ENCODE measurements at places on chromosomes 16 and 17.

DNA sequence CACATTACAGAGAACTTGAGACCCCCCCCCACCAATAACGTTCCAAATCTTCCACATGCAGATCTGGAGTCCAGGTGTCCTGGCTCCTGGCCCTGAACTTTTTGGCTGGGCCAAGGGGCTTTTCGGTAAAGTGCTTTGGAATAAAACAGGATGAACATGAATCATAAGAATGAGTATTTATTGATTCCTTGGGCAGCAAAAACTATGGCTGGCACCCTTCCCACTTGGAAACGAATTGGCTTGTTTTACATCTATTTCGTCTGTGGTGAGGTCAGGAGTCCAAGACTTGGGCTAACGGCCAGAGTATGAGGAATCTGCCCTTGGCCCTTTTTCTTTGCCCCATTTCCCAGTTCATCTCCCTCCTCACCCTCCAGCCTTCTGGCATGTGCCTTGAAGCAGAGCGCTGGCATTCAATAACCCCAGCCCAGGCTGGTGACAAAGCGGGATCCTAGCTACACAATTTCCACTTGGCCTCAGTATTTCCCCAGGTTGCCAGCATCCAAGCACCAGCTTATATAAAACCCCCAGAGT, 4.1 kb upstream of the UBTF start:
- DNase-seq = no peak

DNA sequence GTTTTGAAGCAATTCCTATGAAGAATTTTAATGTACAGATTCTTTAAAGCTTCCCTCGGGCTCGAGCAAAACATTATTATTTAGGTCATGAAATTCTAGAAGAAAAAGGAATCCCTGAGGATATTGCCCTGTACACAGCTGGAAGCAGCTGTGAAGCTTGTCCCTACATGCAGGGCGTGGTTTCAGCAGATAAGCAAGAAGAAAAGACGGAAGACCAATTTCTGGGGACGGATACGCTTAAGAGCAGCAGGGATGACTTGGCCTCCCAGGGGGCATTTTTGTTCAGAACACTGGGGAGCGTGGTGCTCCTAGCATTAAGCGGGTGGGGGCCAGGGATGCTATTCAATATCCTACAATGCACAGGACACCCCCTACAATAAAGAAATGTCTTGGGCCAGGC, 34.3 kb downstream of the LITAF start:
- no peak for DNase-seq

DNA sequence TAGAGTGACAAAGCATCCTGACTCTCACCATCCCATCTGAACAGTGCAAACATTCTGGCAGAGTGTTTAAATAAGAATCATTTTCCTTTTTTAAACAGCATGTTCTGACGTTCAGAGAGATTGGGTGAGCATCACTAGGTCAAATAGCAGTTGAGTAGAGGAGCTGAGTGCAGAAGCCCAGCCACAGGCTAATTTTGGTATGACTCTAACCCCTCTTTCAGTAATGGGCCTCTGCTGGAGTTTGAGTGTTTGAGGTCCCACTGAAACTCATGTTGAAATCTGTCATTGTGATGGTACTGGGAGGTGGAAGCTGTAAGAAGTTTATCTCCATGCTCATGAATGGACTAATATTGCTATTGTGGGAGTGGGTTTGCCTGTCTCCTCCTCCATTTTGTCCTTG, 194.4 kb downstream of the SALL1 start:
- no peak for DNase-seq

DNA sequence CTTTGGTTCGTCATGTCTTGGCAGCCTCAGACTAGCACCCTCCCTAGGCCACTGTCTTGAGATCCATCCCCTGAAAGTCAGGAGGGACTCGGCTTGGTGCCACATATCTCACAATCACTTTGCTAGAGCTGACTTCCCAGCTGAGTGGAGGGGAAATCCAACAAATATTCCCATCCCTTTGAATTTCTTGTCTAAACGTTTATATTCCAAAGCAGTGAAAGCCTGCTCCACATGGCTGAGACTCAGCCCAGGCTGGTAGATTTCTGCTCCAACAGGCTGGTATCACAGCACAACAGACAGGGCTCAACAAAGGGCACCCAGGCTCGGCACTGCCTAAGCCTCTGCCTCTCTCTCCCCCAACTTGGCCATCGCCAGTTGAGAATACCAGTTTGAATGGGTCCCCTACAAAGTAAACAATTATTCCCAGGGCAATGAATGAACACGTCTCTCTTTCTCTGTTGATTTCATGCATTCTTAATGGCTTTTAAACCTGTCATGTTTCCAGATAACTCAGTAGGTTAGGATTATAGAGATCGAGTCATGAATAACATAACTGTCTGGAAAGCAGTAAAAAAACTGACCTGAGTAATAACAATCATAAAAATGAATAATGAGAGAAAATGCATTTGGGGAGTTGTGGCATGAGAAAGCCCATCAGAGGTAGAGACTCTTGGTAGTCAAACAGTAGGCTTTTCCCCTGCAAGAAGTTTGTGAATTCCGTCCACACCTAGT, 1.0 kb downstream of the KRT13 start:
- peak; percentile 33 for DNase-seq

GRCh38 chr16:79792664-79793351, 192.3 kb upstream of the MAF start:
- no peak for DNase-seq

- no peak for DNase-seq
Measured at GRCh38 chr17:51761105-51761504, 397.4 kb downstream of the CA10 start.

GRCh38 chr17:79047291-79047920, 23.4 kb downstream of the C1QTNF1 start:
- no peak for DNase-seq

DNA sequence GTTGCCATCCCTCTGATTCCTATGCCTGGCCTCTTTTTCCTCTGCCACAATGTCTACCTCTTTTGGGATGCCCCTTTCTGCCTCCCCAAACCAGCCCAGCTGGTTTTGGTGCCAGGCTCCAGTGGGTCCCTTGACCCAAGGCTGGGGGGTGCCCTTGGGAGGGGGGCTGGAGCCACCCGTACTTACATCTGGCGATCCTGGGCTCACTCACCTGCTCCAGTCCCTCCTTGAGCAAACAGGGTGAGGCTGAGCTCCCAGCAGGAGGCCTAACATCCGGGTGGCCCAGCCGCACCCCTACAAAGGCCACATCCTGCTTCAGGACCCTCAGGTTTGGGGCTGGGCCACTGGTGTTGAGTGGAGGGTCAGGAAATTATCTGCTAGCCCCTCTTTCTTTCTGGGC, 1.2 kb downstream of the ERN2 start:
- DNase-seq = no peak

All from choroid plexus epithelial cell (primary cell).